Suprapubic skin (tissue), 4 donors: ENCODE measurements at places on chromosomes 16 and 17. TPM values are rescaled to one million over a fixed set of nuclear protein-coding genes. Genes with fewer than 3 reads are reported as not detected.

TBC1D26 gene
- total RNA-seq, result 0.29 TPM

TAC4 gene
- not detected for total RNA-seq

KRT27 gene
- total RNA-seq, result 1.9 TPM

ARL5C gene
- total RNA-seq, result not detected

ZP2 gene
- total RNA-seq, result not detected

EIF4A3 gene
- total RNA-seq, result 68.3 TPM

CNTD1 gene
- total RNA-seq, result 0.42 TPM

SMIM22 gene
- total RNA-seq, result 18.7 TPM

CX3CL1 gene
- 13.1 TPM for total RNA-seq

EPN3 gene
- 90.7 TPM for total RNA-seq

TEX14 gene
- 0.34 TPM for total RNA-seq

KRTAP4-4 gene
- total RNA-seq, result 81.7 TPM

KRT38 gene
- total RNA-seq, result 3.9 TPM

OSGIN1 gene
- 1.7 TPM for total RNA-seq

RBBP6 gene
- 108 TPM for total RNA-seq

CCL16 gene
- total RNA-seq, result not detected

KRT9 gene
- 0.68 TPM for total RNA-seq

TMEM114 gene
- not detected for total RNA-seq

ACSM2B gene
- total RNA-seq, result 0.32 TPM

PYY gene
- total RNA-seq, result not detected

RAI1 gene
- total RNA-seq, result 32.3 TPM

TEX19 gene
- not detected for total RNA-seq

PRR29 gene
- total RNA-seq, result 0.30 TPM

CASKIN1 gene
- total RNA-seq, result 0.89 TPM

CDRT4 gene
- 23.8 TPM for total RNA-seq

CCL4 gene
- total RNA-seq, result not detected

GRAPL gene
- total RNA-seq, result not detected

KRTAP2-4 gene
- total RNA-seq, result not detected

KRT36 gene
- total RNA-seq, result 1.2 TPM

LGALS9B gene
- not detected for total RNA-seq

ATXN7L3 gene
- 44.1 TPM for total RNA-seq

EFTUD2 gene
- 46.6 TPM for total RNA-seq

MYH8 gene
- not detected for total RNA-seq

BCL6B gene
- total RNA-seq, result 1.8 TPM

VTN gene
- 4.2 TPM for total RNA-seq

IL17C gene
- total RNA-seq, result not detected

ZG16 gene
- not detected for total RNA-seq

KAT8 gene
- total RNA-seq, result 100 TPM

CTRL gene
- total RNA-seq, result 0.55 TPM

BRIP1 gene
- total RNA-seq, result 2.8 TPM

PLXDC1 gene
- 14.1 TPM for total RNA-seq

WSCD1 gene
- total RNA-seq, result 0.76 TPM

SYCE1L gene
- total RNA-seq, result 2.3 TPM

KRT17 gene
- total RNA-seq, result 2,751 TPM

SOST gene
- not detected for total RNA-seq
